ENCODE measurements at places on chromosomes 12 and 14.

GRCh38 chr14:90034835-90035525, 26.8 kb upstream of the KCNK13 start:
- no peak for DNase-seq

DNA sequence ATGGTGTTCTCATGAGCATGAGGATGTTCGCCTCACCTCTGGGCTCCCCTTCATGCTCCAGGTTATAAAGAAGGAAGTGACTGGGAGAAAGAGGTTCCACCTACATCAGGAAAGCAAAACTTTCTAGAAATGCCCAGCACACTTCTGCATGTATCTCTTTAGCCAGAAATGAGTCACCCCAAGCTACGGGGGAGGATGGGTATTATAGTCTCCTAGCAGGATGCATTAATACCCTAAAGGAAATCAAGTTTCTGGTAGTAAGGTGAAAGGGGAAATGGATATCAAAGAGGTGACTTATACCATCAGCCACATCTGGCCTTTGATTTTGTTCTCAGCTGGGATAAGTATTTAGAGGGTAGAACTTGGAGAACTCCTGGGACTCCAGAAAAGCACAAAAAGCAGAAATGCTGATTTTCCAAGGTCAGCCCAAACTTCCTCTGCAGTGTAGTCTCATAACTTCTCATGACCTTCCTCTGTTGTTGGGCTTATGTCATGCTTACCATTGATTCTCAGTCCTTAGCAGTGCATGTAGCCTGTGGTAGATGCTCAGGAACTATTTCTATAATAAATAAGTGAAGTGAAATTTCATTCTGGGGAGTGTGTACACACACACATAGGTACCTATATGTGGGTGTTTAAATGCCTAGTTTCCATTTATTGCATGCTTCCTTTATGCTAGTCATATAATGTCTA, 209.4 kb upstream of the CRY1 start:
- no peak for DNase-seq

- DNase-seq = no peak
These were observed 71.4 kb upstream of the GNPNAT1 start for GRCh38 chr14:52862632-52863333.

DNA sequence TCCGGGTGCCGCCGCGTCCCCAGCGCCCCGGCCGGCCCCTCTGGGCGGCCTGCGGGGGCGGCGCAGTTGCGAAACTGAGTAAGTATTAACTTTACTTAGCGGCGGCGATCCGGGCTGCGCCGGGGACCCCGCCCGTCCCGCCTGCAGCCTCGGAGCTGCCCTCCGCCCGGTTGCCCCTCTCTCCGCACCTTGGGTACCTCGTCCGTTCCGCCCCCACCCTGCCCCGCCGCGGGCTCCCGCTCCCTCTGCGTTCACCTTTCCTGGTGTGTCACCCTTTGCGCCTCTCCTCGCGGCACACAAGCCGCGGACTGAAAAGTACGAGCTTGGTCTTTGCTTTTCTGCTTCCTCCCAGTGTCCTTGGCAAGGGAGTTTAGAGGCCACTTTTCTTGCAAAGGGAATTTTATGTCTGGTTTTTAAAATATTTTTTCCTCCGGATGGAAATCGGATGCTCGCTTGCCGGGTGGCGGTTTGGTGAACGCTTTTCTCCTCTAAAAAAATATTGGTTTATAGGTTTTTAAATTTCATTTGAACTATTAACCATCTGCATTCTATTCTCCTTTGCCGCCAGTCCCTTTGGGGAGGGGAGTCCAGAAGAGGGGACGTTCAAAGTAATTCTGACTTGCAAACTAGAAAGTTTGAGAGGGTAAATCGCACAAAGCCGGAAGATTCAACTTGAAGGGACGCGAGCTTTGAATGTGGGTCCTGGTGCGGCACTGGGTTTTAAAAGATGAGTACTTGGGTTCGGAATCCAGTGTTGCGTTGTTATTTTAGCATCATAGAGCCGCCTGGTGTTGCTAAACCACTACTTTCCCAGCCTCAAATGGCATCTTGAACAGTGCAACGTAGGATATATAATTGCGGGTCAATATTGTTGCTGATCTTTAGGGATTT, 834 bp downstream of the RASSF8 start:
- DNase-seq = peak; percentile 61

DNA sequence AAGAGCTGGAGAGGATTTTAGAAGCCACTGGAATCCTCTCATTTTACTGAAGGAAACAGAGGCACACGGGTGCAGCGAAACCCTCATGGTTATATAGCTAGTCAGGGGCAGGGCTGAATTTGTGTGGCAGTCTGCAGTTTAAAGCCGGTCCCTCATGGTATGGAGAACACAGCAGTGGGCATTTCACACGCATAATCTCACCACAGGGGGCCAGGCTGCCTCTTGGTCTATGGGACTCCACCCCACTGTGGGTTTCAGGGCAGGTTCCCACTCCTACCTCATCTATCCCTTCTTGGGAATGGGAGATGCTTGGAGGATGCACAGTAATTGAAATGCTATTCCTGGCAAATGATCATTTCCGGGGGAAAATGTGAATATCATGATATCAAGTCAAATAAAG, 400.6 kb downstream of the RGS6 start:
- DNase-seq = no peak

DNA sequence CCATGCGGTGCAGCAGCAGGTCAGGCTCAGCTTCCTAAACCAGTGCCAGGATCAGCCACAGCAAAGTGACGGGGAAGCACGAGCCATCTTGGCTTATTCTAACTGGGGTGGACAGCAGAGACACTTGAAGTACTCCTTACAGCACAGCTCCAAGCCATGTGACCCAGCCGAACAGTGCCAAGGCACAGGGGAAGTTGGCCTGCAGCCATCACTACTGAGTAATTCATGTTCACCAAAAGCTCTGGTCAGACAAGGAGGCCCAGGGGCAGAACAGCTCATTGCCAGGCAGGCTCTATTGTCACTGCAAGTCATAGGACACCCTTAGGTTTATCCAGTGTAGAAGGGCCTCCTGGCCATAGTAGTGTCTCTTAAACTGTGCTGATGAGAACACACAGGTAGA, 23.4 kb upstream of the SLC35F4 start:
- DNase-seq = no peak

- DNase-seq = no peak
These were observed 99.7 kb downstream of the RFLNA start for GRCh38 chr12:124394462-124395128.

- no peak for DNase-seq
These were observed 57.7 kb downstream of the MAX start for GRCh38 chr14:65044596-65044959.

DNA sequence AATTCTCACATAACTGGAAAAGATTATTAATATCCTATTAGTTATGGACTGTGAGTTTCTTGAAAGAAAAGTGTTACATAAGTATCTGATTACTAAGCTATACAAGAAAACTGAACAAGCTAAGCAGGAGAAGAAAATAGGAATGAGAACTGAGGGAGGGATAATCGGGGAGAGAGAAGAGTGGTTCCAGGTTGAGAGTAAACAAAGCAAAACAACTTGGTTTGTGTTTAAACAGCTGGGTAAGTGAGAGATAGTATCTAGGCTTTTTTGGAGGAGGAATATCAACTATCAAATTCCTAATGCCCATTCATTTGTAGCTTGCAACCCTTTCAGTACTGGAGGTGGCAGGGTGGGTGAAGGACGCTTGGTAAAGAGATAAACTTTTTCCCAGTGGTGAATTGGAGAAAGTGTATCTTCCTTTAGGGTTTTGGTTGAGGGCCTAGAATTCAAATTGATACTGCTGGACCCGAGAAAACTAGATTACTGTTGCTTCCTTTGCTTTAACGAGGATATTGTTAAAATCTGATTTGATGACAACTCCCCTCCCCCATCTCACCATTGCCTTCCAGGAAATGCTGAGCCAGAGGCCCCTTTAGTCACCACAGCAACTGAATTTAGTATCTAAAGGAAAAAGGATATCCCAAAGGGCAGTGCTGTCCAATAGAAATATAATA, 2.0 kb upstream of the SLC2A3 start:
- no peak for DNase-seq

DNA sequence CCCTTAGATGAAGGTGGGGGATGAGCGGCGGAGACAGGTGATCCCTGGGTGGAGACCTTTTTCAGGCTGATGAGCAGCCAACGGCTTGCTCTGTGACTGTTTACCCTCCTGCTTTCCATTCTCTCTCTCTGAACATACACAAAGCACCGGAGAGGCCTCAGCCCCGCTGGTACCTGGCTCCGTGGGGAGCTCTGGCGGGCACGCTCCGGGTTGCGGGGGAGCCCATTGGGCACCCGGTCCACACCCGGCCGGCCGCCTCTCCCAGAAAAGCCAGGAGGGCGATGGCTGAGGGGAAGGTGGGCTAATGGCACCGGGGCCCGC, 545 bp downstream of the SMARCC2 start:
- no peak for DNase-seq

DNA sequence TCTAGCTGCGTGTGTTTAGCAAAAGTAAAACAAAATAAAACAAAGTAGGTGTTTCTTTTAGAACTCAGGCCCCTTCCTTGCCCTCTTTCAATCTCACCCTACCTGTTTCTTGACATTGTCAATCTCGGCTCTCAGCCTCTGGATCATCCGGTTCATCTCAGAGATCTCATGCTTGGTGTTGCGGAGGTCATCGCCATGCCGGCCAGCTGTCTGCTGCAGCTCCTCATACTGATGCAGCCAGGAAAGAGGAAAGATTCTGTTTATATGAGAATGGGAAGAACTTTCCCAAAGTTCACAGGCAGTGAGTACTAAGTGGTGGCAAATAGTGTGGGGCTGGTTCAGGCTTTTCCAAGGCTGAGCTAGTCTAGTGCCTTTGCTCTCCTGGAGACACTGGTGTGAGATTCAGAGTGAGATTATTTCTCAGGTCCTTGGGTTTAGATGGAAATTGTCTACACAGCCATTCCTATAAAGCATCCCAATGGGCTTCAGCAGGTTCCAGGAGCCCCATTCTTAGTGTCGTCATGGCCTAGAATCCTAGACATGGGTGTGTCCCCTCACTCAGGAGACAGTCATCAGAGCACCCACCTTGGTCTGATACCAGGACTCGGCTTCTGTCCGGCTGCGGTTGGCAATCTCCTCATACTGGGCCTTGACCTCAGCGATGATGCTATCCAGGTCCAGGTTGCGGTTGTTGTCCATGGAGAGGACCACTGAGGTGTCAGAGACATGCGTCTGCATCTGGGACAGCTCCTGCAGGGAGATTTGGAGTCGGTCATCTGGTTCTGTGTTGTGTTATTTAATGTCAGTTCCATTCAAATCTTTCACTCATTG, 3.0 kb downstream of the KRT5 start:
- no peak for DNase-seq

GRCh38 chr12:41621291-41621690, 433.2 kb downstream of the PDZRN4 start:
- no peak for DNase-seq

Measured in NCI-H460 (cell line).